Right lobe of liver (tissue), 6 donors: ENCODE measurements at places on chromosomes 7 and 10. TPM values are rescaled to one million over a fixed set of nuclear protein-coding genes. Genes with fewer than 3 reads are reported as not detected.

Gene TEX36
- total RNA-seq: not detected

Gene TMEM213
- total RNA-seq: not detected

Gene NAT16
- total RNA-seq: not detected

Gene HOXA10
- not detected for total RNA-seq

Gene SUV39H2
- total RNA-seq: 6.0 TPM

Gene PAX4
- total RNA-seq: not detected

DNA sequence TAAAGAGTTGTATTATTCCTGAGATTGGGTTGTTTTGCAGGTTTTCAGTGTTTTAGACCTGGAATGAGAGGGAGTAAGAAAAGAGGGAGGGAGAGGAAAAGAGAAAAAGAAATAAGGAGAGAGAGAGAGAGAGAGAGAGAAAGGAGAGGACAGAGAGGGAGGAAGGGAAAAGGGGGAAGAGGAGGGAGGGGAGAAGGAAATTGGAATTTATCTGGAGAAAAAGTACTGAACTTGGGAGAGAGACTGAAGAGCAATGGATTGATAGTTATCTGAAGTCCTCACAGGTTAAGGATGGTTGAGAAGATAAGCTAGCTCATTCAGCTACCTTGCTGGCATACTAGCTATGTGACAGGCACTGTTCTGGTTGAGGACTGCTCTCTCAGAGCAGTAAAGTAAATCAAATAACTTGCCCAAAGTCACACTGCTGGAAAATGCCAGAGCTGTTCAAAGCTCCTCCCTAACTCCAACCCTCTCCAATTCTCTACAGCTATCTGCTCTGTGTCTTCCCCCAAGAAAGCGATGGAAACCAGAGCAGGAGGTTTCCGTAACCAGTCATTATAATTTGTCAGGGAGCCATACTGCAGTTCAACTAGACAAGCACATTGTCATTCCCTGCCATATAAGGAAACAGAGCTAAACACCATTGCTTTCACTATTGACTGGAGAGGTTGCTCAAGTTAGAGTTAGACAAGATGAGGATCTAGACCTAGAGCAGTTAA lies 10.7 kb downstream of the CALD1 start:
- DNase-seq: no peak

- no peak for DNase-seq
Measured at GRCh38 chr7:141706239-141707064, 1.7 kb upstream of the WEE2 start.

- no peak for DNase-seq
Measured at GRCh38 chr7:159086301-159086925, 58.3 kb downstream of the VIPR2 start.

DNA sequence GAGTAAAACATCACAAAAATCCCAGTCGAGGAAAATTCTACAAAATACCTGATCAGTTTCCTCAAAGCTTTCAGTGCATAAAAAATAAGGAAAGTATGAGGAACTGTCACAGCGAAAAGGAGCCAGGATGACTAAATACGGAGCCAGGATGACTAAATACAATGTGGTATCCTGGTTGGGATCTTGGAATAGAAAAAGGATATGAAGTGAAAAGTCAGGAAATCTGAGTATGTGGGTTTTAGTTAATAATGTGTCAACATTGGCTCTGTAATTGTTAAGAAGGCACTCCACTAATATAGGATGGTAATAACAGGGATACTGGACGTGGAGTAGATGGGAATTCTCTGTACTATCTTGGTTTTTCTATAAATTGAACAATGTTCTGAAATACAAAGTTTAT lies 175.5 kb downstream of the SUGCT start:
- no peak for DNase-seq
